ENCODE measurements at places on chromosomes 3 and 15.

- DNase-seq, result no peak
Observed at GRCh38 chr15:27486683-27487647, 516.0 kb downstream of the GABRG3 start.

GRCh38 chr15:99322643-99323405 is 71.5 kb downstream of the LRRC28 start:
- no peak for DNase-seq

GRCh38 chr15:31403606-31404005 is 77.0 kb downstream of the KLF13 start:
- DNase-seq, result no peak

DNA sequence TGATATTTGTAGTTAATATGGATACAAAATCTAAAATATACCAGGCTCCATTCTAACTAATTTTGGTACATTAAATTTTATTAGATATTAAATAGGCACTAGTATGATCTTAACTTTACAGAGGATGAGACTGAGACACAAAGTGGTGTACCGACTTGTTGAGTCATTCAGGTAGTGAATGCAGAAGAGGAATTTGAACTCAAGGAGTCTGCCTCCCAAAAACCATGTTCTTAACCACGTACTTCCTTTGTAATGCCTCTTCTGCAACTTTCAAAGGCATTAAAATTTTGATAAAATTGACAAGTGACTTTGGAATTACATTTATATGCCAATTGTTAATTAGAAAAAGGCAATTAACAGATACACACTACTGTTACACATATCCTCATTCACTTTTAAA is 61.8 kb downstream of the ZBBX start:
- no peak for DNase-seq

GRCh38 chr3:136305879-136306278 is 55.7 kb downstream of the PCCB start:
- DNase-seq, result no peak

DNA sequence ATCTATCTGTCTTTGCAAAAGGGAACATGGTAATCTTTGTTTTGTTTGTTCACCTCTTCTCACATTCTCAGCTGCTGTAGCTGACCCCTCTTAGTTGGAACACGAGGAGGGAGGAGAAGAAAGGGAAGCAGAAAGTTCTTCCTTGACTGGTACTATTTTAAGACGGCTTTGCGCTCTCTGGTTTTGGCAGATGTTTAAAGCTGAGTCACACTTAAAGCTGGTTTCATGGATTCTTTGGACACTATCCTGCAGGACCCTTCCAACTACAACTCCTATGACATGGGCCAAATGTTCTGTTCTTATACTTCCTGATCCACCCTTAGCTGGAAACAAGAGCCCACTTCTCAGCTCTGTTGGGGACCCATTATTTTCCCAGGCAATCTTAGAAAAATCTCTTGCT is 40.6 kb upstream of the FXR1 start:
- no peak for DNase-seq

GRCh38 chr3:113222451-113223086 is 11.2 kb downstream of the BOC start:
- no peak for DNase-seq

DNA sequence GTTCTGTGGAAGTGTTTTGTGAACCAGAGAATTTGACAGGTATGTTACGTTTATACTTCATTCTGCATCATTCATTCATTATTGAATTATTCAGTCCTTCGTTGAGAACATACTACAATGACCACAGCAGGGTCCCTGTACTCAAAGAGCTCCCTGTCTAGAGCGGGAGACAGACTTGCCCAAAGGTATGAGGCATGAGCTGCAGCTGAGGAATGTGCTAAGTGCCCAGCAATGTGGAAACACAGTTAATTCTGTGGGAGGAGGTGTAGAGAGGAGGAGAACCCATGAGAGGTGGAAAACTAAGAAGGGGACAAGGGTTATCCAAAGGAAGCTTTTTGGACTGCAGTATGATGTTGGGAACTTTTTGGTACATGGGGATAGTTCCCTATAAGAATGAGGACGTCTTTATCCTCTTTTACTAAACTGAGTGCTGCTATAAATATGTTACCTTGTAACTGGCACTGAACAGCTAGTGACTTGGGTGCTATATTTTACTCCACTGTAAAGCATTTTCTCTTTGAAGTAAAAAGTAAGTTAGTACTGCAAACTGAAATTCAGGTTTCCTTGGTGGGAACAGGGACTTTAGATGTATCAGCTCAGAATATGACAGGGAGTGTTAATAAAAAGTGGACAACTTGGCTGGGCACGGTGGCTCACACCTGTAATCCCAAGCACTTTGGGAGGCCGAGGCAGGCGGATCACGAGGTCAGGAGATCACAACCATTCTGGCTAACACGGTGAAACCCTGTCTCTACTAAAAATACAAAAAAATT is 5.7 kb downstream of the SMAD3 start:
- no peak for DNase-seq
